ENCODE measurements at places on chromosomes 5 and 9.
A peak's percentile ranks its signal among the peaks of the same experiment; 100 is the strongest.

DNA sequence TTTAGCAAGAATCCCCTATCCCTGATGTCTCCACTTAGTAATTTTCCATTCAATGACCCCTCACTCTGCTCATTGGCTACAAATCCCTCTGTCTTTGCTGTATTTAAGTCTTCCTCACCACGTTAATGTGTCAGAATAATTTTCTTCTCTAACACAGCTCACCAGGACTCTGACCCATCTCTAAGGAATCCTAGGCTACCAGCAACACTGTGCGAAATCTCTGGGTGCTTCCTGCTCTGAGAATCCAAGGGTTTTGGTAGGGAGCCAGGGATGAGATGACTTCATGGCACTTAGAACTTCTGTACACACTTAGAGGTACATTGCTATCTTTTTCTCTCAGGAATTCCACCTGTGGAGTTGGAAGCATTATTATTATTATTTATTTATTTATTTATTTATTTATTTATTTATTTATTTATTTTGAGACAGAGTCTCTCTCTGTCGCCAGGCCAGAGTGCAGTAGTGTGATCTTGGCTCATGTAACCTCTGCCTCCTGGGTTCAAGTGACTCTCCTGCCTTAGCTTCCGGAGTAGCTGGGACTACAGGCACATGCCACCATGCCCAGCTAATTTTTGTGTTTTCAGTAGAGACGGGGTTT is 53.5 kb downstream of the FOXI1 start:
- DNase-seq: no peak

DNA sequence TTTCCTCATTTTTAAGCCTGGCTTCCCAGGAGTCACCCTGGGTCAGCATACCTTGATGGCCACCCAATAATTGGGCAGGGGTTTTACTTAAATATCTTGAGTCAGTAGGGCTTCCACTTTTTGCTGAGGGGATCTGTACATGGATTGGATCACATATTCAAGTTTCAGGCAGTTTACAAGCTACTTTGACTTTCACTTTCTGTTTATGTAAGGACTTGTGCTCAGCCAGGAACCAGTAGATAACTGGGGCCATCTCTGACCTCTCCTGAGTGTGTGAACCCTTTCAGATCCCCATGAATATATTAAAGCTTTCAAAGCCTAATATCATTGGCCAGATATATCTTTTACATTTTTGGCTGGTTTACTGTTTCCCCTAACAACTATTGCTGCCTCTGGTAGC is 45.1 kb downstream of the SLCO6A1 start:
- peak; percentile 0 for DNase-seq

DNA sequence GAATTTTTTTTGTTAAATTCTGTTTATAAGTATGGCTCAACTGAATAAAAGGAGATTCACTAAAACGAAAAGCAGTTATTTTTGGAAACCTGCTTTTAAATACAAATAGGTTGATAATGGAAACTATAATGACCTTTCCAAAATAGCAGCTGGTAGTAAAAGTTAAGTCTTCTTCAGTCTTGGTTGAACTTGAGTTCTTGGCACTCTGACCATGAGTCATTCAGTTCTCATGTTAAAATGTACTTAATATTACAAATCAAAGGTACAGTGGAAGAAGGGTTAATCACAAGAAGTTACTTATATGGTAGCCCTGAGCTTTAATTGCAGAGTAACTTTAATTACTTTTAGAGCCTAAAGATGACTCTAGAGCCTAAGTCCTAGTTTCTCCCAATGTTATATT is 62.1 kb downstream of the KLF9 start:
- no peak for DNase-seq

DNA sequence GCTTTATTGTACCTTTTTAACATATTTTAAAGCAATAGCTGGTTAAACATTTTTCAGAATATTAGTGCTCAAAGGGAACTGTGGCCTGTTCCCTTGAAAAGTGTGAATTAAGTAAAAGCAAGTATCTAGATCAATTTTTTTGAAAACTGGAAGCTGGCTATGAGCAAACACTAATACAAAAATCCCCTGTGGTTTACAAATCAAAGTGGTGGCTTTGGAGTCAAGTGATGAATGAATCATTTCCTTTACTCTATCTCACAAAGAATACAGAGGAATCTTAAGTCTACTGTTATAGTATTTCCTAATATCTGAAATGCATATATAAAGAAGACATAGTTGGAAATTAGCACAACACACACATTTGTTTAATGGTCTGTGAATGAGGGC is 212.4 kb upstream of the C9orf72 start:
- peak; percentile 68 for DNase-seq

DNA sequence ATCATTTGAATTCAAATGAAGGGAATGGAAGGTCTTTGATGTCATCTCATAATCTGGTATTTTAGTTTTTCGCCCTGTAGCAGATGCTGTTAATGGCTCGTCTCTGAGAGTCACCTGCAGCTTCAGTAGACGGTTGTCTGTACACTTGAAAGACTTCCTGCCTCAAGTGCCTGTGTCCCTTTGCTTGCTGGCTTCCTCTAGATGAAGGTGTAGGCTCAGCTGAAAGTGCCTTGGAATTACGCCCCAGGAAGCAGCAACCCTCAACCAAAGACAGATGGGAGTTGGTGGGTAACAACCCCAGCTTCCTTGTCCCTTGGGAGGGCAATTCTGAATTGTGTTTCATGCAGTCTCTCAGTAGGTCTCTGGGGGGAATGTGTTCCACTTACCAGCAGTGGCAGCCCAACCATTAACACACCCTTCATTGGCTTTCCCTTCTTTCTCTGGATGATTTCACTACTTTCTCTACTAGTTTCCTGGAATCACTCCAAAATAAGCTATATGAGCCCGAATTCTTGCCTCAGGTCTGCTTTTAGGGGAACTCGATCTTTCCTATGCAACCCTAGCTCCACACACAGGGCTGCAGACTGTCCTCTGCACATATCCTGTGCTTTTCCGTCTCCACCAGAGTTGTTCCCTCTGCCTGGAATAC is 395.6 kb downstream of the DMAC1 start:
- no peak for DNase-seq

DNA sequence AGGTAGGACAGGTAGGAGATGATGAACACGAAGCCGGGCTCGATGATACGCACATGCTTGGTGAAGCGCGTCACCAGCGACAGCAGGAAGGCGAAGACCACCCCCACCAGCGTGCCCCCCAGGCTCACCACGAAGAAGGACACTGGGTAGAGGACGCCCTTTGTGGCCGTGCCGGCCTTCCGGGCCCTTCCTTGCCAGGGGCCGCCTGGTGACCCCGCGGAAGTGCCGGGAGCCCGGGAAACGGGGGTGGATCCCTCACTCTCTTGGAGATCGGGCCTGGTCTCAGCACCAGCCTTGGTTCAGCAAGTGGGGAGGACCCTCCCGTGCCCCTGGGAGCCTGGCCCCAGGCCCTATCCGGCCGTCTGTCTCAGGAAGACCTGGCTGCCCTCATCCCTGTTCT is 39.7 kb downstream of the SLC9A3 start:
- no peak for DNase-seq

- no peak for DNase-seq
Observed at GRCh38 chr5:8396246-8396645, 527.3 kb downstream of the MTRR start.

GRCh38 chr9:126478216-126478981 is 135.3 kb upstream of the LMX1B start:
- no peak for DNase-seq

- DNase-seq: no peak
Observed at GRCh38 chr9:73515216-73515615, 363.6 kb downstream of the ANXA1 start.

GRCh38 chr9:82406456-82407085 is 418.0 kb downstream of the SPATA31D1 start:
- DNase-seq: no peak

- DNase-seq: no peak
Observed at GRCh38 chr9:92349771-92350739, 24.3 kb downstream of the CENPP start.

DNA sequence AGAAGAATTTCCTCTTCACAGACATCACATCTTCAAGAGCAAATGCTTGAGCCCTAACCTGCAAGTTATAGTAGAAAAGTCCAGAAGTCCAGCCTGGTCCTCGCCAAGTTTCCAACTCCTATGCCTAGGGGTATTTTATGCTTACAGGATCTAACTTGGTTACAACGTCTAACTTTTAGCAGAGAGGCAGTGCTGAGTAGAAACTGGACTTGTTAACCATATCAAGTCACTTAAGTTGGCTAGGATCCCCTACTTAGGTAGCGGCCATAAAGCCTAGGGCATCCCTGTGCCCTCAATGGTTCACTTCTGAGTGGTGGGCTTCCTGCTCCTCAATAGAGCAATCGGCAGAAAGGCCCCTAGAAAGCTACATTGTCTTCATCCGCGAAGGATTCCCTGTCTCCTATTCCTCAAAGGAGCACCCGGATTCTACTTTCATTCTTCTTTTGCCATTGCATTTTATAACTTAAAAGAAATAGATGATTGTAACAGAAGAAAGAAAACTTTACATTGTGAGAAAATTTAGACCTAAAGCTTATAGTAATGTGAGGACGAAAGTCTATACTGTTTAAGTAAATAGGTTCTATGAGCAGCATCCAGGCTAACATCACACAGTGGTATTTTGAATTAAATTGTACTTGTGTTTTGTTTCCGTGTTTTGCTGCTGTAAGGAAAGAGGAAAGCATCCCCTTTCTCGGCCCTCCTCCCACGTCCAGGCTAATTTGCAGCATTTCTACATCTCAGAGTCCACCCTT is 1.3 kb upstream of the MTAP start:
- no peak for DNase-seq

DNA sequence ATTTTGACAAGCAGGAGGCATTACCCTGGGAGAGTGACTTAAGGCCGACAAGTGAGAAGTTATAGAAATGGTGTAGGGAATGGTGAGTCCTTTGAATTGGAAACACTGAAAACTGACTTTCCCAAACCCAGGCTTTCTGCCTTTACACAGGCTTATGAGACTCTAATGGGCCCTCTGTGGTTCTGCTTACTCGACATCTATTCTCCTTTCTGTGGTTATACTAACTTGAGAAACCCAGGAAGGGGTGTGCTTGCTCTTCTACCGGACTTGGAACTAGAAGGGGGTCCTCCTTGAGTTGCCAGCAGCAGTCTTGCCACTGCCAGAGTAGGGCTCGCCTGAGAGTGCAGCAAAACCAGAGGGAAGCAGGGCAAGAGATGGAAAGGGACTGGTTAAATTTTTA is 63.3 kb downstream of the FYB1 start:
- no peak for DNase-seq

- no peak for DNase-seq
Observed at GRCh38 chr5:141003791-141004611, 37.7 kb downstream of the PCDHAC2 start.

DNA sequence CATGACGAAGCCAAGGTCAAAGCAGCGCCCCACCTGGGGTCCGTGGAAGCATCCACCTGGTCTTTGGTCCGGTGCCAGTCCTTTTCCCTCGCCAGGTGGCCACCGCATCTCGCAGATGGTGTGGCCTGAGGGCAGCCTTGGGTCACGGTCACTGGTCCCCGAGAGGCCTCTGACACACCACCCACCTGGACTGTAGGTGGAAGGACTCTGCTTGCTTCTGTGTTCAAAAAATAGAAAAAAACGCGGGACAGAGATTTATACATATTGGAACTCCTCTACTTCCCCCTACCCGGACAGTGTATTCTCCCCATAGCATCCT is 466 bp upstream of the TTC39B start:
- no peak for DNase-seq

- DNase-seq: no peak
Observed at GRCh38 chr9:112125951-112126388, 49.1 kb downstream of the SUSD1 start.

DNA sequence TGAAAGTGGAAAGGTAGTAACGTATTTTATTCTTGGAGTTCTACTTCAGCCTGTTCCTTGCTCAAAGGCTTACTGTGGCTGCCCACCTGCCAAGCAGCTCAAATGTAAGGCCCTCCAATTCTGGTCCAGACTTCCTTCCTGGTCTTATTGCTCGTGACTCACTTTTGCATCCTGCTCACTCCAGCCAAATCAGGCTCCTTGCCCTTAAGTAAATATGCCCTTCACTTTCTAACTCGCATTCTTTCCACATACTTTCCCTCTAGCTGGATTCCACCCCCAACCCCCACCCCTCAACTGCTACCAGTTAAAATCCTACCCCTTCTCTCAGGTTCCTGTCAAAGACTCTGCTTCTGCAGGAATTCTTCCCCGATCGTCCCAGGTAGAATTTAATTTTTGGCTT is 96.6 kb downstream of the GALNT10 start:
- DNase-seq: no peak

Data from activated CD4-positive, alpha-beta T cell treated with anti-CD3 and anti-CD28 coated beads, Interleukin-10, Interleukin-2, amounts not matched to agents 100 ng/mL and 50 ng/mL, durations not matched to agents 16 hours and 8 hours (primary cell).